ENCODE measurements at places on chromosomes 16 and 17. TPM values are rescaled to one million over a fixed set of nuclear protein-coding genes. Genes with fewer than 3 reads are reported as not detected.

The NHLRC4 gene
- 0.19 TPM for total RNA-seq

The RDM1 gene
- 4.4 TPM for total RNA-seq

The HID1 gene
- total RNA-seq, result 1.6 TPM

The TMEM92 gene
- total RNA-seq, result 0.23 TPM

The KIFC3 gene
- 0.32 TPM for total RNA-seq

The RNF166 gene
- total RNA-seq, result 49.7 TPM

The MT1H gene
- 0.61 TPM for total RNA-seq

The OR2C1 gene
- total RNA-seq, result not detected

The RPAIN gene
- total RNA-seq, result 57.3 TPM

The ADORA2B gene
- 2.2 TPM for total RNA-seq

The GH2 gene
- not detected for total RNA-seq

The CACNA1G gene
- not detected for total RNA-seq

The RAD51C gene
- 87.2 TPM for total RNA-seq

The HOXB13 gene
- not detected for total RNA-seq

DNA sequence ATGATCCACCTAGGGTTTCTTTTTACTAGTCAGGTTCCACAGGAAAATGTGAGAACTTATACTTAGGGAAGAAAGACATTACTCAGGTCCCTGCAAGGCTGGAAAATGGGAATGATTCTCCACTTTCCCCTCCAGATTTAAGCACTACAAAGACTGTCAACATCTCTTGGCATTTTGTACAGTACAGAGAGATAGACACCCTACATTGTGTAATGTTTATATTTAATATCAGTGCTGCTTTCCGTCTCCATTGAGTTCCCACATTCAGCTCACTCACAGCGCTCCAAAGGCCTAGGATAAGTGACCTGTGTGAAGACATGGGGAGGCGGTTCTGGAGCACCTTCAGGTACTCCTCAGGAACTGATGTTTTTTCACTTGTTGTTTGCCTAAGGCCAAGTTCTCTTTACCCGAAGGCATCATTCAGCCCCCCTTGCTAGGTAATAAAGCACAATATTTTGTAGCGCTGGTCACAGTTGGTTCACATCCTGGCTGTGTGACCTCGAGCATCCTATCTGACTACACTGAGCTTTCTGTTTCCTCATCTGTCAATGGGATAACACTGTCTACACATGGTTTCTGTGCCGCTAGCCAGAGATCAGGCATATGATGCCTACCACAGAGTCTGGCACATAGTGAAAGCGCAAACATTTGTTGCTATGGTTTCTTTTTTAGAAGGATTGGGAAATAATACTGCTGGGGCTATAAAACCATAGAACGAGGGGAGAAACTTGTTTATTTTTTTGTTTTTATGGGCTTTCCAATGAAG lies 226.6 kb downstream of the ZFHX3 start:
- H3K4me3 ChIP-seq, result no peak overlapping the region
- H3K27me3 ChIP-seq, result peaks cover 7% of the 10 kb centered on the region
- DNase-seq, result no peak
- no peak overlapping the region for H3K27ac ChIP-seq
- no peaks in the 10 kb centered on the region for H3K4me1 ChIP-seq

- no peaks in the 10 kb centered on the region for H3K27me3 ChIP-seq
- H3K4me1 ChIP-seq, result no peaks in the 10 kb centered on the region
- H3K27ac ChIP-seq, result no peak overlapping the region
- peaks cover 28% of the 10 kb centered on the region for H3K36me3 ChIP-seq
- no peak overlapping the region for H3K4me3 ChIP-seq
These were observed 10.3 kb downstream of the CENPV start for GRCh38 chr17:16342979-16343378.

GRCh38 chr17:39962642-39963220 lies at the start of gene GSDMA:
GSDMA (plus strand) TSS chr17:39963004; CDS start chr17:39965688, 2,684 bp downstream.
- H3K4me3 ChIP-seq, result no peak within 1 kb of the TSS

GRCh38 chr17:18932360-18933055 lies 19.5 kb upstream of the SLC5A10 start:
- peak; percentile 46 for DNase-seq
- no peaks in the 10 kb centered on the region for H3K27me3 ChIP-seq
- H3K4me1 ChIP-seq, result peaks cover 26% of the 10 kb centered on the region
- H3K27ac ChIP-seq, result peak overlapping the region; percentile 31

DNA sequence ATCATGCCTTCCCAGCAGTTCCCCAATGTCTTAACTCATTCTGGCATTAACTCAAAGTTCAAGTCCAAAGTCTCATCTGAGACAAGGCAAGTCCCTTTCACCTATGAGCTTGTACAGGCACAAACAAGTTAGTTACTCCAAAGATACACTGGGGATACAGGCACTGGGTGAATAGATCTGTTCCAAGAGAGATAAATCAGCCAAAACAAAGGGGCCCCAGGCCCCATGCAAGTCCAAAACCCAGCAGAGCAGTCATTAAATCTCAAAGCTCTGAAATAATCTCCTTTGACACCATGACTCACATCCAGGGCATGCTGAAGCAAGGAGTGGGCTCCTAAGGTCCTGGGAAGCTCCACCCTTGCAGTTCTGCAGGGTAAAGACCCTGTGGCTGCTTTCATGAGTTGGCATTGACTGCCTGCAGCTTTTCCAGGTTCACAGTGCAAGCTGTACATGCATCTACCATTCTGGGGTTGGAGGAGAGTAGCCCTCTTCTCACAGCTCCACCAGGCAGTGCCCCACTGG lies 332.2 kb upstream of the KIF2B start:
- no peaks in the 10 kb centered on the region for H3K27me3 ChIP-seq
- H3K4me1 ChIP-seq, result no peaks in the 10 kb centered on the region
- DNase-seq, result no peak
- H3K4me3 ChIP-seq, result no peak overlapping the region
- H3K27ac ChIP-seq, result no peak overlapping the region

GRCh38 chr16:88672776-88673175 lies 9.9 kb upstream of the MVD start:
- no peaks in the 10 kb centered on the region for H3K27me3 ChIP-seq
- no peak overlapping the region for H3K27ac ChIP-seq
- no peak overlapping the region for H3K4me3 ChIP-seq
- peaks cover 2% of the 10 kb centered on the region for H3K36me3 ChIP-seq
- DNase-seq, result no peak

DNA sequence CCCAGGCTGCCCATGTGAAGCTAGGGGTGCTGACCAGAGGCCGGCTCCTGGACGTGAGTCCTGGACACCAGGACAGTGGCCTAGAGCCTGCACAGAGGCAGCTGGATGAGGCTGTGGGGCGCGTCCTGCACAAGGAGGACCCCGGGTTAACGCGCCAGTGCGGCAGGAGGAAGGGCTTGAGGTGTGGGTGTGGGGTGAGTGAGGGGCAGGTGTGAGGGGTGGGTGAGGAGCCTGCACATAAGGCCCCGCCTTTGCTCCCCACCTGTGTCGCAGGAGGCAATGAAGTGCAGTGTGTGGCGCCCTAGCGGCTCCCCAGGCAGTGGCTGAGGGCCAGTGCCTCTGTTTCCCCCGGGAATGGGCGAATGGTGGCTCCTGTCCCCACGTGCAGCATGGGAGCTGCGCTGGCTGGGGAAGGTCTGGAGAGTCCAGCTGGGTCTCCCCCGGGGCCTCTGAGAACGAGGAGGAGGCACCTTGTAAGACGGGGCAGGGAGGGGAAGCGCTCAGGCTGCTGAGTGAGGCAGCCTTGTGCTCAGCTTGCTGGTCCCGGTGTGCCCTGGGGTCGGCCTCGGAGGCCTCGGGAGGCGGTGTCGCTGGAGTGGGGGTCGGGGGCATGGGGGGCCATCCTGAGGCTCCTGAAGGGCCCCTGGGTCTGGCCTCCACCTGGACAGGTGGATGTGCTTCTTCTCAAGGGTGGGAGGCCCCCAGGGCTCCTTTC lies 3.2 kb downstream of the CD7 start:
- H3K4me1 ChIP-seq, result peaks cover 5% of the 10 kb centered on the region
- H3K36me3 ChIP-seq, result peaks cover 36% of the 10 kb centered on the region

GRCh38 chr17:21042458-21043295 lies at the start of gene USP22:
USP22 (minus strand) TSS chr17:21043011; CDS start chr17:21042835, 176 bp downstream.
- peak; percentile 98 for DNase-seq
- H3K4me3 ChIP-seq, result peak within 1 kb of the TSS; percentile 99
- H3K36me3 ChIP-seq, result peaks cover 17% of the 10 kb centered on the region

DNA sequence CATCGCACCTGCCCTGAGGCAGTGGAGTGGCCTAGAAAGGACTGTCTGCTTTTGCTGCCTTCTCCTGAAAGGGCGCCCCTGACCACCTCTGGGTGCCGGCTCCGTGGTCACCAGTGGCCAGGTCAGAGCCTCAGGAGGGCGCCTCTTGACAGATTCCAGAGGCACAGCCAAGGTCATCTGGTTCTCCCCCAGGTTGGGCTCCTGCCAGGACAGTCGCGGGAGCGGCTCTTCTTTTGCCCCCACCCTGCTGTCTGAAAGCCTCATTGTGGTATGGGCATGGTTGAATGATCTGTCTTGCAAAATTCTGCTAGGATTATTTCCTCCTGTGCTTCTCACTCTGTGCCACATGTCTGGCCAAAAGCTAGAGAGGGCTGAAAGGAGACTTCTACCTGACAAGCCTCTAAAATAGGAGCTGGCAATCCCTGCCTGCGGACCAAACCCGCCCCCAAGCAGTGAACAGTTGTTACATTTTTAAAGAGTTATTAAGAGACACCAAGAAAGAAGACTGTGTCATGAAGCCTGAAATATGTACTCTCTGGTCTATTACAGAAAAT lies 82.8 kb downstream of the SNX29 start:
- H3K4me1 ChIP-seq, result peaks cover 18% of the 10 kb centered on the region
- no peak for DNase-seq
- H3K27ac ChIP-seq, result peak overlapping the region; percentile 34
- H3K27me3 ChIP-seq, result no peaks in the 10 kb centered on the region
- no peak overlapping the region for H3K4me3 ChIP-seq

DNA sequence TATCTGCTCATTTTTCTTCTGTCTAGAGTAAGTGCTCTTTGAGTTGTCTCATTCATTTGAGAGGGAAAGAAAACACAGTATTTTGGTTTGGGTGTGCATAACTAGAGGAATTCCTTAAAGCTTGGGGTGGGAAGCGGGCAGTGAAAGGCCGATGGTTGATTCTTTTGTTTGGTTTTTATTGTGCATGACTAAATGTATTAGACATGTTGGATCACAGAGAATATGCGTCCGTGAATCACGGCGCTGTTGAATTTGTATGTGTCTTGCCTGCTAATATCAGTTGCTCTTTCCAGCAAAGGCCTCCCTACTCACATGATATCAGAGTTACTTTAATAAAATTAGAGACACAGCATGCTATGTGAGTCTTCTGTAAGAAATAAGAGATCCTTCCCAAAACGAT lies 180.0 kb downstream of the CHD9NB start:
- no peak overlapping the region for H3K4me3 ChIP-seq
- no peaks in the 10 kb centered on the region for H3K27me3 ChIP-seq
- H3K27ac ChIP-seq, result no peak overlapping the region
- H3K36me3 ChIP-seq, result no peaks in the 10 kb centered on the region
- H3K4me1 ChIP-seq, result no peaks in the 10 kb centered on the region

DNA sequence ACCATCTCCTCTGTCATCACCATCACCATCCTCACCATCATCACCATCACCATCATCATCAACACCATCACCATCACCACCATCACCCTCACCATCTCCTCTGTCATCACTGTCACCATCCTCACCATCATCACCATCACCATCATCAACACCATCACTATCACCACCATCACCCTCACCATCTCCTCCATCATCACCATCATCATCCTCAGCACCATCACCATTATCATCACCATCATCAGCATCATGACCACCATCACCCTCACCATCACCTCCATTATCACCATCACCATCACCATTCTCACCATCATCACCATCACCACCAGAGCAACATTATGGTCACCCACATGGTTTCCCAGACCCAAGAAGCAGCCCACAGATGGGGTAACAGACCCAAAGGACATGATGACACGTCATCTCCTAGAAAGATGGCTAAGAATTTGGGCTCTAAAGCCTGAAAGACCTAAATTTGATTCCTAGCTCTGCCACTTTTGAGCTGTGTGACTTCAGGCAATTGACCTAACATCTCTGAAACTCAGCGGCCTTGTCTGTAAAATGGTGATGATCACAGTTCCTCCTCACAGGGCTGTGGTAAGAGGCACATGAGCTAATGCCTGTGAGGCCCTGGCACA lies 14.6 kb downstream of the SCNN1B start:
- no peak overlapping the region for H3K4me3 ChIP-seq
- no peak for DNase-seq
- H3K27me3 ChIP-seq, result no peaks in the 10 kb centered on the region

DNA sequence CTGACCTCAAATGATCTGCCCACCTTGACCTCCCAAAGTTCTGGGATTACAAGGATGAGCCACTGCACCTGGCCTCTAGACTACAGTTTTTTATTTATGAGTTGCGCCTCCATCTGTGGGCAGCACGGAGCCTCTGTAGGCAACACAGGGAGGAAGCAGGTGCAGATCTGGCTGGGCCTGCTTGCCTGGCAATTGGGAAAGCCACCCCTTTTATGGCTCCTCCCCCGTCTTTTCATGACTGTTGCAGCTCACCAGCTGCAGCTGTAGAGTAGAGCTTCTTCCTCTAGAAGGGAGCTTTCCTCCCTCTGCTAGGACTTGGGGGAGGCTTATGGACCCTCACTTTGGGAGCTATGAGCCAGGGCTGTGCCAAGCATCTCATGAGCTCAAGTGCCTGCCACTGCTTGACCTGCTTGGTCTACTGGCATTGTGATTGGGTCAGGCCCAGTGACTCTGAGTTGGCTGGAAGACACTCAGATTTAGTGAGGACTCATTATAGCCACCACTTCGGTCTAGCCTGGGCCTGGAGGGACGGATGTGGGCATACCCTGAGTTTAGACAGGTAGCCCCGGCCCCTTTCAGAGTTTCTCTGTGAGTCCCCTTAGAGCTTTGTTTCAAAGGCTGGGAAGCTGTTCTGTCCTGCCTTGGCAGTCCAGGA lies 6.9 kb upstream of the SLC7A6 start:
- no peak overlapping the region for H3K27ac ChIP-seq
- no peak overlapping the region for H3K4me3 ChIP-seq
- H3K27me3 ChIP-seq, result no peaks in the 10 kb centered on the region
- DNase-seq, result peak; percentile 36

DNA sequence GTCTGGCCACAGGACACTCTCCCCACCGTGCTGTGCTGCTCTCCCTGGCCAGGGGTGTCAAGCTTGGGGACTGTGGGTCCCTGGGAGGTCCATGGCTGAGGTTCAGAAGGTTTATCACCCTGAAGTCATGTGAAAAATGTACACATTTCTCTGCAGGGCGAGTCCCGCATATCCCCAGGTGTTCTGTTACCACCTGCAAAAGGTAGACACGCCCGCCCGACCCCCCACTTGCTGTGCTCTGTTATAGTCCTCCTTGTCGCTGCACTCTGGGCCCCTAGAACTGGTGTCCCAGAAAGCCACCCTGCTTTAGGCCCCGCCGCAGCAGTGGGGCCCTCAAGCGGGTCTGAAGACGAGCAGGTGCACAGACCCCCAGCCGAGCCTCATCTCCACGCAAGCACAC lies 11.8 kb downstream of the JPT2 start:
- no peak for DNase-seq
- H3K4me3 ChIP-seq, result no peak overlapping the region
- H3K27ac ChIP-seq, result no peak overlapping the region
- H3K27me3 ChIP-seq, result no peaks in the 10 kb centered on the region

GRCh38 chr17:56727876-56728617 lies 105.7 kb downstream of the C17orf67 start:
- no peak overlapping the region for H3K4me3 ChIP-seq
- DNase-seq, result peak; percentile 18
- H3K27ac ChIP-seq, result no peak overlapping the region
- H3K4me1 ChIP-seq, result no peaks in the 10 kb centered on the region
- no peaks in the 10 kb centered on the region for H3K36me3 ChIP-seq

- H3K4me1 ChIP-seq, result peaks cover 55% of the 10 kb centered on the region
- peak overlapping the region; percentile 34 for H3K4me3 ChIP-seq
- H3K36me3 ChIP-seq, result peaks cover 4% of the 10 kb centered on the region
- H3K27ac ChIP-seq, result peak overlapping the region; percentile 92
- no peaks in the 10 kb centered on the region for H3K27me3 ChIP-seq
These were observed 6.1 kb upstream of the PDP2 start for GRCh38 chr16:66874079-66874775.

- H3K36me3 ChIP-seq, result no peaks in the 10 kb centered on the region
- DNase-seq, result no peak
- H3K27me3 ChIP-seq, result peaks cover 54% of the 10 kb centered on the region
- H3K27ac ChIP-seq, result no peak overlapping the region
These were observed 4.1 kb downstream of the SP6 start for GRCh38 chr17:47846716-47847340.
